Fibroblast of lung (primary cell): ENCODE measurements at places on chromosomes 13 and 19. TPM values are rescaled to one million over a fixed set of nuclear protein-coding genes. Genes with fewer than 3 reads are reported as not detected.

The CYP2A6 gene
- not detected in 2 replicates for polyA plus RNA-seq

The PSG2 gene
- polyA plus RNA-seq = 1.5 and 2.1 TPM in 2 replicates

The TGFBR3L gene
- 0.35 TPM in 1 of 2 replicates, not detected in the other for polyA plus RNA-seq

The FREM2 gene
- polyA plus RNA-seq = under 0.01 and 0.01 TPM in 2 replicates

The ZNF446 gene
- 2.4 and 2.5 TPM in 2 replicates for polyA plus RNA-seq

The FCHO1 gene
- 0.07 and 0.16 TPM in 2 replicates for polyA plus RNA-seq

The SIGLEC8 gene
- not detected in 2 replicates for polyA plus RNA-seq

The ZNF254 gene
- 6.4 and 7.3 TPM in 2 replicates for polyA plus RNA-seq

The FARP1 gene
- polyA plus RNA-seq = 114 and 199 TPM in 2 replicates

The NOTCH3 gene
- polyA plus RNA-seq = 3.9 and 42.6 TPM in 2 replicates

The EDDM13 gene
- polyA plus RNA-seq = not detected in 2 replicates

The TEAD2 gene
- 22.0 and 22.7 TPM in 2 replicates for polyA plus RNA-seq

The GNA15 gene
- not detected in 2 replicates for polyA plus RNA-seq
